Liver (tissue), 10 donors: ENCODE measurements at places on chromosomes 2 and 18.

- no peak for DNase-seq
Measured at GRCh38 chr2:241553512-241553830, 5.1 kb upstream of the BOK start.

DNA sequence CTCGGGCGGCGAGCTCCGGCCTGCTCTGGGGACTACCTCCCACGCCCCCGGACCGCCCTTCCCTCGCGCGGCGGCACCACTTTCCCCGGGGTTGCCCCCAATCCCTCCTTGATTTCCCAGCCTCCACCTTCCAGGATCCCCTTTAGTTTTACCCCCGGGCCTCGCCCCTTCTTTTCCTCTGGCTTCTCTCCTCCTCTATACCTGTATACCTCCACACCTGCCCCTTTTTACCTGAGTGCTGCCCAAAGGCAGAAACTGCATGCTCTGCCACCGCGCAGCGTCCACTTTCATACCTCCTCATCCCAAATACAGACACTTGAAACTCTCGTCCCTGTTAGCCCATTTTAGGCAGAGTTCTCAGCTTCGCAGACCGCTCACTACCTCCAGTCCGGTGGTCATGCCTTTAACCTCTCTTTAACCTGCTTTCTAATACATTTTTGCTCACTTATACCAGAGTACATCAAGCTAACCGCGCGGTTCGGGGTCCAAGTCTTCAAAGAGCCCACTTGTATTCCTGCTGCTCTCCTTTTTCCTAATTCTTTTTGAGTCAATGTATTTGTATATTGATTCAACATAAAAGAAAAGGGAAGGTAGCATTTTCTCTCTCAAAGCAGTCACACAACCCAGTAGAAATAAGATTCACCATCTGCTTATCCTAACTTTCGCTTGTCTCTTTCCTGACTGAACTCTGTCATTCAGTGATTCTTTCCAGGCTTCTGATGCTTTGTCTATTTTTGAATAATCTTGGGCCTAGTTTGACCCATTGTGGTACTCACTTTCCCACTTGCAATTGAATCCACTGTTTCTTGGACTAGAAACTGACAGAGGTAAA lies 901 bp downstream of the SPOPL start:
- no peak for DNase-seq

DNA sequence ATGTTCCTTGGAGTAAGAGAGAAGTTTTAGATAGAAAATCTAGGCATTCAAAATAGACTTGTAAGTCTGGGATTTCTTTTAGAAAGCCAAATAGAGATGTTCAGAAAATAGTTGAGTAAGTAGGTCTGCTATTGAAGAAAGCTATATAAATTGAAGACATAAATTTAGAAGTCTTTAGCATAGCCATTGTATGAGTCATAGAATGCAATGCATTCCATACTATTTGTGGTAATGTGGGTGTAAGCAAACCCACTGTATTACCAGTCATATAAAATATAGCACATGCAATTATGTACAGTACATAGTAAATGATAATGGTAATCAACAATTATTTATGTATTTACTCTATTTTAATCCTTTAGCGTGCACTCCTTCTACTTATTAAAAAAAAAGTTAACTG lies 14.1 kb downstream of the MC4R start:
- DNase-seq, result no peak

GRCh38 chr2:105770149-105770548 lies 25.4 kb downstream of the NCK2 start:
- DNase-seq, result no peak

DNA sequence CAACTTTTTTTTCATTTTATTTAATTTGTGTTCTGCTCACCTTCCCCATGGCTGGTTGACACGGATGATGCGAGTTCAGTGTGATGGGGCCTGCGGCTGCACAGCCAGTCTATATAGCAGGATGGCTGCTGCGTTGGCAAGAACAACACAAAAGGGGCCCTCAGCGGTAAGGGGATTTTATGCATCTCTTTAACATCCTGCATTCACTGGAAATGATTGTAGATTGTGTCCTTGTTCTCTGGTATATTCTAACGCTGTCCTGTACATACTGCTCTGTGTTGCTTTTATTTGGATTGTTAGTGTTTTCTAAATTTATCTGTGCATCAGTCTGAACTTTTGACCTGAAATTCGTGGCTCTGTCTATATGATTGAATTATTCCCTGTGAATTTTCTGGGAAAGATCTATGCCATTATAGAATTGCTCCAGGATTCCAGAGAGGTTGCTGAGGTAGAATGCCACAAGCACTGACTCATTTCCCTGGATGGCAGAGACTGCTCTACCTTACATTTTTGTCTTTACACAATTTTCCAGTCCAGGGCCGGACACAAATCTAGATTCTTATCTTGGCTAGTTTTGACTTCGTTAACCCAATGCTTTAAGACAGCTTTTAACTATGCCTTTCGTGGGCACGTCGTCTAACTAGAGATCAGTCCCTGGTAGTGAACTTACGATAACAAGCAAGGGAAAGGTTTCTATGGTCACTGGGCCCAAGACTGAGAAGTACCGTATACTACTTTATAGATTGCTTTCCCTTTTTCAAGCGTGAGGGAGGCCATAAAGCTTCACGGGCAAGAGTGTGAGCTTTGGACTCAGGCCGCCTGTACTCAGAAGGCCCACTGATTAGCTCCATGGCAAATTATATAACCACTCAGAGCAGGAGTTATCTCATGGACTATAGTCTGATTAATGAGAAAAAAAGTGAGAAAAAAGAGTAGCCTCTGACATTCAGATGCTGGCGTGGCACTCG lies at the start of gene CRYGC:
TSS of gene CRYGC (minus strand) at position 85 of the 968 bp plus-strand sequence. CDS start at position 49, 36 bp downstream.
- no peak for DNase-seq

- no peak for DNase-seq
Measured at GRCh38 chr18:9323750-9324445, 10.7 kb upstream of the TWSG1 start.

- DNase-seq, result no peak
Measured at GRCh38 chr2:11827547-11827946, 81.1 kb downstream of the LPIN1 start.
